Stimulated activated CD8-positive, alpha-beta memory T cell treated with anti-CD3 and anti-CD28 coated beads, Interleukin-7, amount 100 ng/mL, for 48 hours (primary cell): ENCODE measurements at places on chromosomes 5 and 9.

DNA sequence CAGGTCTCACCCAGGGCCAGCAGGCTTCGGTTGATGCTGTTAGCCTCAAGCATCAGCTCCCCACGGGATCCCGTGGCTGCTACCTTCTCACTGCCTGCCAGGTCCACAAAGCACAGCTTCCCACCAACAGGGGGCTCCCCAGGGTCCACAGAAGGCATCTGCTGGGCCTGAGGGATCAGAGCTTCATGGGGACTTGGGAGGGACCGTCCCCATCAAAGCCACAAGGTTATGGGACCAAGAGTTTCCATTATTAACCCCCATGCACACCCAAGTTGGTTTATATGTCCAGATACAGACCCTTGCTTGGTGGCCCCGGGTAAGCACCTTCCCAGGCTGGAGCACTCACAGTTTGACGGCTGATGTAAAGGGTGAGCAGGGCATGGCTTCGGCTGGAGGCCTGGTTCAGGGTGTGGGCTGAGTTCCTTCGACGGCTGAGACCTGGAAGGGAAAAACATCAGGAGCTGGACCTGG, 3.0 kb downstream of the KIF12 start:
- DNase-seq: no peak

DNA sequence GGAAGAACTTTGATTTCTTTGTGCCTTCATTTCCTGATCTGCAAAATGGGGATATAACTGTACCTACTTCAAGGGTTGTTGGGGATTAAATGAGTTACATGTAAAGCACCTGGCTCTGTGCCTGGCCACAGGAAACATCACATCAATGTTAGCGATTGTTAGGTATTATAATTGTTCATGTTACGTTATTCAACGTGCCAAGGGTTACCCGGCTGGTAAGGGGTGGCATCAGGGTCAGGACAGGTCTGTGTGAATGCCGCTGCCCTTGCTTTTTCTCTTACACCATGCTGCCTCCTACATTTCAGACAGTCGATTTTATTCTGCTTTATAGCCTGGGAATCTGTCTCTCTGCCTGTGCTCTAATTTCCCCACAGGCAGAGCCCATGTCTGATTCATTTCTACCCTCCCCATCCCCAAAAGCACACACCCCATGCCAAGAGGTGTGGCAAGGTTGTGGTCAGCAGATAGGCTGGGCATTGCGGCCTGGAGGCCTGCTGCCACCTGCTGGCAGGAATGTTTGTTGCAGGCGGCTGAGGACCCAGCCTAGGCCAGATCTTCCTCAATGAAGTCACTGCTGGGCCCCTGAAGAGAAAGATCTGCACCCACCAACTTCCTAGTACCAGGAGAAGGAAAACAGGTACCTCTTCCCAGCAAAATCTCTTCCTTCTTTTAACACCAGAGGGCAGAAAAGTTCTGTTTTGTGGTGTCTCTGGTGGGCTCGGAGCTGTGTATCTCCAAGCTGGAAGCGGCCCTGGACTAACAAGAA, 5.3 kb downstream of the ANKS6 start:
- no peak for DNase-seq

- DNase-seq: no peak
Observed at GRCh38 chr9:134624137-134624591, 17.4 kb upstream of the COL5A1 start.

GRCh38 chr5:146076455-146076854, 28.9 kb downstream of the PLAC8L1 start:
- DNase-seq: no peak

- DNase-seq: no peak
Observed at GRCh38 chr5:132296412-132297016, 2.3 kb downstream of the SLC22A4 start.

DNA sequence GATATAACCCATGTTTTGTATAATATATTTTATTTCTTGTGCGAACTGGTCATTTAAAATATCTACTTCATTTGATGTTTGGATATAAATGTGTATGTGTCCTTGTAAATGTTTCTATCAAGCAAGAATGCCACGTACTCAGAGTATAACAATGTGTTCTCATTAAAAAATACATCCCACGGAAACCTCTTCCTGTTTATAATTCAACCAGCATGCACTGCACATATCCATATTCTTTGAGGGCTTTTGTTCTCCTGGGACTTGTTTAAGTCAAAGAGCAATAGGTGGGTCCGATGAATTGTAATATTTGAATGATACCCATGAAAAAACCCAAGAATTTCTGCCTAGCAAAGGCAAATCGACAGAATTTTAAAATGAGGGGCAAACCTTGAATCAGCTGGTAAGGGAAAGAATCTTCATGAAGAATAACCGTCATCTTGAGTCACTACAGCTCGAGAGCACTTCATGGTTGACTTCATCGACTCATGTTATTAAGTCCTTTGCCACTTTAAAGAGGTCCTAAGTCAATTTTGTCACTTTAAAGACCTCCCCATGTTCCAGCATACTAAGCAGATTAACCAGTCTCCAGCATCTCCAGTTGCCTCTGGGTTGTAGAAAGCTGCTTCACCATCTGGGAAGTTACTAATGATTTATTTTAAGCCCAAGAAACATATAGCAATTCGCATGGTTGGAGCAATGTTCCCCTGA, 80.6 kb downstream of the NPR3 start:
- no peak for DNase-seq

DNA sequence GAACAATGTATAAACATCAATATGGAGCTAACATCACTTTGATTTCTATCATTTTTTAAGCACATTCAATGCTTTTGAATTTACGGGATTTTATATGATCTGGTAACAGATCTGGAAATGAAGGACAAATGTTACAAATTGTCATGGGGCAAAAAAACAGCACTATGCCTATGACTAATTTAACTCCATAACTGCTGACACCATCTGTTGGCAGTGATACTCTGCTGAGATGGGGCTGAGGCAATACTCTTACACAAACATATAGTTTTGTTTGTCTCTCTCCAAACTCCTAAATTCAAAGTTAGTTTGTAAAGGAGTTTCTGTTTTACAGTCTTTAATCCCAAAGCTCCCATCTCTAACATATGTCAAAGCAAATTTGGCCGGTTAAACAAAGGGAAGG, 132.5 kb upstream of the FER start:
- no peak for DNase-seq

GRCh38 chr5:156328161-156328560, 1.2 kb downstream of the SGCD start:
- no peak for DNase-seq

DNA sequence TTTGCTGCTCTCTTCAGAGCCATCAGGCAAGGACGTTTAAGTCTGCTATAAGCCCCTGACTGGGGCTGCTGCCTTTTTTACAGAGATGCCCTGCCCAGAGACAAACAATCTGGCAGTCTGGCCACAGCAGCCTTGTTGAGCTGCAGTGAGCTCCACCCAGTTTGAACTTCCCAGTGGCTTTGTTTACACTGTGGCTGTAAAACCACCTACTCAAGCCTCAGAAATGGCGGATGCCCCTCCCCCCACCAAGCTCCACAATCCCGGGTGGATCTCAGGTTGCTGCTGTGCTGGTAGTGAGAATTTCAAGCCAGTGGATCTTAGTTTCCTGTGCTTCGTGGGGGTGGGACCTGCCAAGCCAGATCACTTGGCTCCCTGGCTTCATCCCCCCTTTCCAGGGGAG, 59.7 kb upstream of the SNCAIP start:
- no peak for DNase-seq

- no peak for DNase-seq
Observed at GRCh38 chr5:116242343-116242742, 157.5 kb downstream of the COMMD10 start.
